ENCODE measurements at places on chromosomes 2 and 18. TPM values are rescaled to one million over a fixed set of nuclear protein-coding genes. Genes with fewer than 3 reads are reported as not detected.

PAIP2B gene
- total RNA-seq, result 0.52 TPM

B3GNT7 gene
- total RNA-seq, result 0.80 TPM

MAP2 gene
- total RNA-seq, result 4.6 TPM

KIAA2012 gene
- not detected for total RNA-seq

SERPINB4 gene
- total RNA-seq, result 0.64 TPM

ANO7 gene
- 1.4 TPM for total RNA-seq

GRHL1 gene
- total RNA-seq, result 0.65 TPM

KRTCAP3 gene
- total RNA-seq, result not detected

Measured in epithelial cell of alveolus of lung (primary cell).